ENCODE measurements at places on chromosomes 3 and 15. TPM values are rescaled to one million over a fixed set of nuclear protein-coding genes. Genes with fewer than 3 reads are reported as not detected.

DNA sequence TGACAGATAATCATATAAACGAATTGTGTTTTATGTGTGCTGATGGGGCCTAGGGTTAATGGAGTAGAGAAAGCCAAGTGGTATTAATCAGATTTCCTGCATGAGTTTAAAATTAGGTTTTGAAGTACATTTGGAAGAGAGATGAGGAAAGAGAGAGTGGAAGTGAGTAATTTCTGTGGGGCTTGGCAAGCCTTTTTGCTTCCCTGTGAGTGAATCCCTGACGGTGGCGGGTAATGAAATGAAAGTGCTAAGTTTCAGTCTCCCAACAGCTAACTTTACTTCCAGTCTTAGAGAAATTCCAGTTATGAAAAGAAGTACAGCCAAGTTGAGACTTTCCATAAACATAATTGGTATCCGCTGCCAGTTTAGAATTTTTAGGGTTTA is 139.4 kb downstream of the BBX start:
- no peaks in the 10 kb centered on the region for H3K27me3 ChIP-seq
- DNase-seq = no peak
- peaks cover 2% of the 10 kb centered on the region for H3K36me3 ChIP-seq
- H3K27ac ChIP-seq = peak overlapping the region; percentile 79
- H3K4me3 ChIP-seq = no peak overlapping the region

DNA sequence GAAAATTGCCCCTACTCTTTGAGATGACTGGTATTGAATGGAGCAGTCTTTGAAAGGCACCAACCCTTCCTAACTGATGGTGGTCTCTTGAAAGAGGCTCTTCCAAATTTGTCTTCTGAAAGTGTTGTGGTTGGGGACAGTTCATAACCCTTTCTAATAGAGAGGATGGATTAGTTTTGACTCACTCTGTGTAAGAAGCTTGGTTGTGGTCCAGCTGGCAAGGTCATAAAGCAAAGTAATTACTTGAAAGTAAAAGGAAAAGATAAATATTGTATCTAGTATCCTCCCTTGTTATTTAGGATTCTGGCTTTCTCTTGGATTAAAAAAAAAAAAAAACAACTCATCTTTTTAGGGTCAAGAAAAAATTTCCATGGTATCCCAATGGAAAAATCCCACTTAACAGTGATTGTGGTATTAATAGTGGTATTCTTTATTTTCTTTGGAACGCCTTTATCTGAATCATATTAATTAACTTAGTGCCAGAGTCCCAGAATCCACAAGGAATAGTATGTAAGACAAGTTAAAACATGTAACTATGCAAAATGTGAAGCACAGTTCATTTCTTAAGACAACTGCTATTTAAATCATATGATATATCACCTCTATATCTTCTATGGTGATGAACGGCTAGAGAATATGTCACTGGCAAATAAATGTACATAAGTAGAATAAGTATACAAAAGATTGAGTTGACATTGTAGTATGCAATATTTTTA is 469.3 kb upstream of the CDIN1 start:
- no peaks in the 10 kb centered on the region for H3K36me3 ChIP-seq
- no peaks in the 10 kb centered on the region for H3K27me3 ChIP-seq
- no peak overlapping the region for H3K4me3 ChIP-seq
- H3K4me1 ChIP-seq = peaks cover 45% of the 10 kb centered on the region
- peak overlapping the region; percentile 91 for H3K27ac ChIP-seq

DNA sequence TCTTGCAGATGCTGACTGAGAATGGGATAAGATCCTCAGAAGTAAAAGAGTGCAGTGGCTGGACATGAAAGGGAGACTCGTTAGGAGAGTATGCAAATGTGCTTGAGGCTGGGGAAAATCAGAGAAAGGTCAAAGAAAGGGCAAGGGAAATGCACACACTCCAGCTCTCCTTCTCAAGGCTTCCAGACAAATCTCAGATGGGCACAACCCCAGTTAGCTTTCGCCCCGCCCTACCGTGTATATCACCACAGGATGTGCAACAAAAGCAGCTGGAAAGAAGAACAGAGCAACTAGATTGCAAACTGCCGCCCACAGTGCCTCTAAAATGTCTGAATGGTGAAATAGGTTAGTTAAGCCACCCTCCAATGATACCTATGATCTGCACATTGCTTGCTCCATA is 63.9 kb downstream of the CERS3 start:
- H3K36me3 ChIP-seq = no peaks in the 10 kb centered on the region
- DNase-seq = no peak
- H3K27ac ChIP-seq = peak overlapping the region; percentile 62
- peaks cover 24% of the 10 kb centered on the region for H3K4me1 ChIP-seq

- peaks cover 45% of the 10 kb centered on the region for H3K4me1 ChIP-seq
- H3K4me3 ChIP-seq = no peak overlapping the region
- H3K27ac ChIP-seq = peak overlapping the region; percentile 96
Measured at GRCh38 chr3:57952208-57952631, 56.0 kb upstream of the FLNB start.

DNA sequence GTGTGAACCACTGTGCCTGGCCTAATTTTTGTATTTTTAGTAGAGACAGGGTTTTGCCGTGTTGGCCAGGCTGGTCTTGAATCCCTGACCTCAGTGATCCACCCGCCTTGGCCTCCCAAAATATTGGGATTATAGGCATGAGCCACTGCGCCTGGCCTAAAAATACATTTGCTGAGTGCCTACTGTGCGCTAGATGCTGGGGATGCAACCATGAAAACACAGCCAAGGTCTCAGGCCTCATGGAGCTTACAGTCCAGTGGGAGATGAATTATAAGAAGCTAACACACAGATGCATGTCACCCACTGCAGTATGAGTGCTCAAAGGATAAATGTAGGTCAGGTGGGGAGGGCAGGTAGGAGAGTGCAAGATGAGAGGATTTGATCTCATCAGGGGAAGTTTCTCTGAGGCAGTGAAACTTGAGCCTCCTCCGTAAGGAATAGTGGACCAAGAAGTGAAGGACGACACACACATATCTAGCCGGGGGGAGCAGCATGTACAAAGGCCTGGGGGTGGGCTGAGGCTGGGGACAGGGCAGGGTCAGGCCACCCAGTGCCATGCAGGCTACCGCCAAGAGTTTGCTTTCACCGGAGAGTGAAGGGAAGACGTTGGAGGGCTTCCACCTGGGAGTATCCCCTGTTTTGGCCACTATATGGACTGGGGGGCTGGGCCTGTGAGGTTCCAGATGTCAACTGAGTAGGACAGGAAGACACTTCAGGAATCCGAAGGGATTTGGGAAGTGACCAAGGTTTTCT is 24.3 kb downstream of the IRAK2 start:
- H3K27me3 ChIP-seq = no peaks in the 10 kb centered on the region
- DNase-seq = no peak
- H3K4me3 ChIP-seq = no peak overlapping the region
- no peaks in the 10 kb centered on the region for H3K36me3 ChIP-seq
- no peak overlapping the region for H3K27ac ChIP-seq

- peaks cover 1% of the 10 kb centered on the region for H3K36me3 ChIP-seq
- DNase-seq = no peak
- H3K4me3 ChIP-seq = no peak overlapping the region
- H3K27ac ChIP-seq = no peak overlapping the region
- no peaks in the 10 kb centered on the region for H3K27me3 ChIP-seq
Measured at GRCh38 chr3:99522147-99522546, 116.2 kb upstream of the COL8A1 start.

DNA sequence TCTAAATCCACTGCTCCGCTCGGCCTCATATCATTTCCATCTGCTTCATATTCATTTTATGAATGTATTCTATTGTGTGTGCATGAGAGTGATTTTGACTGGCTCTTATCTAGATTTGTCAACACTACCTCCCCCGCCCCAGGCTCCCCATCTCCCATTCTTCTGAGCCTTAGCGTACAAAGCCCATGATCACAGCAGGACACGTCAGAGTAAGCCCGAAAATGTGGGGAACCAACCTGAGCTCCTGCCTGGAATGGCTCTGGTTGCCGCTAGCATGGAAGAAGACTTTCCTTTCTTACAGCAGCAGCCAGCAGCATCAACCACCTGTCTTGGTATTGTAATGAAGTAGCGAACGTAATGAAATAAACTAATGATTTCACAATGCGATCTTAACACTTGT is 61.4 kb downstream of the GABRB3 start:
- H3K4me1 ChIP-seq = no peaks in the 10 kb centered on the region
- peaks cover 12% of the 10 kb centered on the region for H3K27me3 ChIP-seq
- H3K4me3 ChIP-seq = no peak overlapping the region
- DNase-seq = no peak
- no peaks in the 10 kb centered on the region for H3K36me3 ChIP-seq
- no peak overlapping the region for H3K27ac ChIP-seq

GRCh38 chr3:39166134-39166710 is 12.8 kb upstream of the CSRNP1 start:
- no peaks in the 10 kb centered on the region for H3K36me3 ChIP-seq
- peak overlapping the region; percentile 15 for H3K27ac ChIP-seq
- no peak for DNase-seq
- no peak overlapping the region for H3K4me3 ChIP-seq

- H3K4me1 ChIP-seq = peaks cover 2% of the 10 kb centered on the region
- H3K36me3 ChIP-seq = no peaks in the 10 kb centered on the region
- H3K4me3 ChIP-seq = no peak overlapping the region
- peaks cover 1% of the 10 kb centered on the region for H3K27me3 ChIP-seq
Measured at GRCh38 chr15:78740904-78741274, 70.4 kb downstream of the ADAMTS7 start.

GRCh38 chr15:35926007-35926380 is 380.0 kb upstream of the DPH6 start:
- no peak overlapping the region for H3K27ac ChIP-seq
- H3K36me3 ChIP-seq = no peaks in the 10 kb centered on the region
- H3K4me1 ChIP-seq = peaks cover 34% of the 10 kb centered on the region
- H3K27me3 ChIP-seq = no peaks in the 10 kb centered on the region
- no peak for DNase-seq
- H3K4me3 ChIP-seq = no peak overlapping the region

GRCh38 chr3:184584464-184584891 is 22.9 kb downstream of the EPHB3 start:
- H3K4me3 ChIP-seq = peak overlapping the region; percentile 30
- H3K27ac ChIP-seq = peak overlapping the region; percentile 94
- no peaks in the 10 kb centered on the region for H3K27me3 ChIP-seq
- peaks cover 8% of the 10 kb centered on the region for H3K36me3 ChIP-seq

- peaks cover 9% of the 10 kb centered on the region for H3K4me1 ChIP-seq
- no peak overlapping the region for H3K27ac ChIP-seq
- H3K36me3 ChIP-seq = peaks cover 11% of the 10 kb centered on the region
- H3K27me3 ChIP-seq = no peaks in the 10 kb centered on the region
Measured at GRCh38 chr3:10004960-10005564, 18.4 kb upstream of the EMC3 start.

GRCh38 chr15:39242345-39242744 is 338.5 kb upstream of the THBS1 start:
- no peak overlapping the region for H3K27ac ChIP-seq
- H3K36me3 ChIP-seq = no peaks in the 10 kb centered on the region
- no peak overlapping the region for H3K4me3 ChIP-seq
- peaks cover 2% of the 10 kb centered on the region for H3K4me1 ChIP-seq
- DNase-seq = no peak
- H3K27me3 ChIP-seq = no peaks in the 10 kb centered on the region

DNA sequence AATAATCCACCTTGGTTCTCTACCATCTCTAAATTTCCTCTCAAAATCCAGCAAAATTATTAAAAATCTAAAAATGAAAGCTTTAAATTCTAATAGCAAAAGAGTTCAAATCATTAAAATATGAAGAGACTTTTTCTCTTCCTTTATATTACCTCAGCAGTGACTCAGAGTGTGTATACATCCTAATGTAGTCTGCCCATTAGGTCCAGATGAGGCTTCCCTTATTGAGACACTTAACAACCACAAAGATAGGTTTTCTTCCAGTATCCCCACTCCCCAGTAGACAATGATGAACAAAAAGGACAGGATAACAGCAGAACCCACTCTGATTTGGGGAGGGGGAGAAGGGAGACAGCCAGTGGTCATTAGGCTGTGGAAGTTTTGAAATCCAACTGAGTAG is 61.5 kb upstream of the DCBLD2 start:
- no peak overlapping the region for H3K27ac ChIP-seq
- no peak overlapping the region for H3K4me3 ChIP-seq
- H3K4me1 ChIP-seq = peaks cover 4% of the 10 kb centered on the region
- H3K27me3 ChIP-seq = peaks cover 6% of the 10 kb centered on the region
- no peak for DNase-seq

The TRH gene
- 0.13 TPM for total RNA-seq

The GPR87 gene
- total RNA-seq = 3.3 TPM

The DAG1 gene
- 118 TPM for total RNA-seq

The TMEM207 gene
- not detected for total RNA-seq

The TMEM40 gene
- total RNA-seq = 8.0 TPM

The POPDC2 gene
- total RNA-seq = 3.4 TPM

The ECE2 gene
- not detected for total RNA-seq
